ENCODE measurements at places on chromosomes 1 and 21.

- no peak for DNase-seq
Observed at GRCh38 chr1:14741082-14741481, 142.6 kb downstream of the KAZN start.

- DNase-seq: no peak
Observed at GRCh38 chr1:82621076-82621475, 820.3 kb downstream of the ADGRL2 start.

GRCh38 chr1:90236493-90236892 is 241.6 kb downstream of the ZNF326 start:
- DNase-seq: no peak

DNA sequence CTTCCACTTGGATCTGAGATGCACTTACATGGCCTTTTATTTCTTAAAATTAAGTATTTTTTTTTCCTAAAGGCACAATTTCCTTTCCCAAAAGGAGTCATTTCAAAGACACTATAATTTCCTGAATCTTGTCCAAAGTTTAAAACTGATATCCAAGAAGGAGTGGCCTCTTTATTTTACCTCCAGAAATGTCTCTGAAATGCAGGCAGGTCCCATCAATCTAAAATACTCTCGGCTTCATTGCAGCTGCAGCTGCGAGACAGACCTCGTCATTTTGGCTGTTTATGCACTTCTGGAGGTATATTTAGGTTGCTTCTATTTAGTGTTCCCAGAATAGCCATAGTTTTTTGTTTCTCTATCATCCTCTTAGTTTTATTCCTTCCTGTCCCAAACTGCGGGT is 172.7 kb upstream of the COA6 start:
- no peak for DNase-seq

DNA sequence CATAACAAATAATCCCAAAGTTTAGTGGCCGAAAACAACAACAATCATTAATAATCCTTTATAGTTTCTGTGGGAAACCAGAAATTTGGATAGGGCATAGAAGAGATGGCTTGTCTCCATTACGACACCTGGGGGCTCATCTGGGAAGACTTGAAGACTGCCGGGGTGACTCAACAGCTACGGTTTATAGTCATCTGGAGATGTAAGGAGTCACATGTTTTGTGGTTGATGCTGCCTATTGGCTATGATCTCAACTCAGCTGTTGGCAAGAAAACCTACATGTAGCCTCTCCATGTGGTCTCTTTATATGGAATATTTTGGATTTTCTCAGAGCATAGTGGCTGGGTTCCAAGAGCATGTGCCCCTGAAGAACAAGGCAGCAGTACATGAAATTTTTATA is 29.3 kb upstream of the TSPAN2 start:
- no peak for DNase-seq

DNA sequence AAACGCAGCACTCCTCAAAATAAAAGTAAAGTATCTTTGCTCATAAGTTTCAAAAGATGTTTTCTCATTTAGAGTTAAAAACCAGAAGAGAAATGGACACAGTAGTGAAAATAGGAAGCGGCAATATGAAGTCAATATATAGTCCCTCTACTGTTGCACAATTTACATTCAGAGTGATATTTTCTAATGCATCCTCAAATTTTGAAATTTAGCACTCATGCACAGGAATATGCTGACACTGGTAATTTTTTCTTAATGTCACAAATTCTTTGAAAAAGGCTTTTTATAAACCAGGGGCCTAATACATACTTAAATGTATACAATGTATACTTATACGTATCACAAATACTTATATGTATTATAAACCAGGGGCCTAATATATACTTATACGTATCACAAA is 19.5 kb downstream of the ST7L start:
- no peak for DNase-seq

- DNase-seq: no peak
Observed at GRCh38 chr21:42403611-42404231, at the start of gene UBASH3A. Gene UBASH3A (plus strand): TSS chr21:42403902. CDS start chr21:42403946, 44 bp downstream.

DNA sequence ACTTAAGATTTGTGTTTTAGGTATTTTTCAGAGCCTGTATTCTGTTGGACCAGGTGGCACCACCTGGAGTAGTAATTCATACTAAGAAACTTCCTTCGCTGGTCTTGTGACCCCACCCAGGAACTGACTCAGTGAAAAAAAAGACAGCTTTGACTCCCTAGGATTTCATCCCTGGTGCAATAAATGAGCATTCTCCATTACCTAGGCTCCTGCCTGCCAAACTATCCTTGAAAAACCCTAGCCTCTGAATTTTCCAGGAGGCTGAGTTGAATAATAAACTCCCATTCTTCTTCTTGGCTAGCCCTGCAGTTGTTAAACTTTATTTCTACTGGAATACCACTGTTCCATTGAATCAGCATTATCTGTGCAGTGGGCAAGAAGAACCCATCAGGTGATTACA is 10.6 kb upstream of the RGS18 start:
- no peak for DNase-seq
